Activated T-cell treated with anti-CD3 and anti-CD28 coated beads for 48 hours (primary cell): ENCODE measurements at places on chromosomes 3 and 15.

DNA sequence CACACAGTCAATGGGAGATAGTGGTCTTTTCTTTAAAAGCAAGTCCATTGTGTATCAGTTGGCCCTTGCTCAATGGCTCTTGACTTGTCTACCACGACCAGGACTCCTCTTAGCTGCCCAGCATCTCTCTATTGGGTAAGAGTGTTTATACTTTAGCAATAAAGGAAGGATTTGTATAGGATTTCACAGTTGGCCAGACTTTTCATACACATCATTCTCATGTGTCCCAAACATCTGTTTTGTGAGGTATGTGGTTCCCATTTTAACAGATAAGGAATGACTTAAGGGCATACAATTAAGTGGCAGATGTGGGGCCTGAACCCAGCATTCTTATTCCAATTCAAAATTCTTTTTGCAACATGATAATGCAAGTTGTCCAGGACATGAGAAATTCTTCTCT is 191.5 kb downstream of the CHST2 start:
- no peak for DNase-seq

DNA sequence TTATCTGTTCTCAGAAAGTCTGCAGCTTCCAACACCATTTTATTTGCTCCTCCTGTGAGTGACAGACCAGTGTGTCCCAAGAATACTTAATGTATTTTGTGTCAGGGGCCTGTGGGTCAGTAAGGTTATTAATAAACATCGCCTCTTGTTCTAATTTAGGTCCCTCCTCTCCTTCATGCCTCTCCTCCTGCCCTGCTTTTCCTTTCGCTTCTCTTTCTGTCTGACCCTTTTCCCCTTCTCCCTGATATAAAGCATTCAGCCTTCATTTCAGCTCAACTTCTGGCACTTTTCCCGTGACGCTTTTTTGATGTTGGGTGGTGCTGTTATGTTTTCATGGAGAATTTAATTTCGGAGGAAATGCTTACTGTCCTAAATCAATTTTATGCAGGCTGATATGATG is 29.7 kb upstream of the NR2F2 start:
- DNase-seq: no peak

DNA sequence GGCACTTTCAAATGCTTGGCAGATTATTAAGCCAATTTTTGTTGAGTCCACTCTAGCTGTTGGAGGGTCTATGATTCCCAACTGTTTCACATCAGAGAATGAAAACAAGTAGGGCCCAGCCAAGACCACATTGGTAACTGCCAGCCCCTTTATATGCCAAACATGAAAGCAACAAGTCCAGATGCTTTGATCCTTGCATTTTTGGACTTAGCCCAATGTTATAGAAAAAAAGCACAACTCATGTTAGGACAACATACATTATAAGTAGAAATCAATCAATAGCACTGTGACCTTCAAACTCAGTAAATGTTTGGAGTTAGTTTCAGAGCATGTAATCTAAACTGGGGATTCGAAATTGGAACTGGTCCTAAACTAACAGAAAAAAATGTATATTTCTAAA is 674.7 kb downstream of the MECOM start:
- no peak for DNase-seq

DNA sequence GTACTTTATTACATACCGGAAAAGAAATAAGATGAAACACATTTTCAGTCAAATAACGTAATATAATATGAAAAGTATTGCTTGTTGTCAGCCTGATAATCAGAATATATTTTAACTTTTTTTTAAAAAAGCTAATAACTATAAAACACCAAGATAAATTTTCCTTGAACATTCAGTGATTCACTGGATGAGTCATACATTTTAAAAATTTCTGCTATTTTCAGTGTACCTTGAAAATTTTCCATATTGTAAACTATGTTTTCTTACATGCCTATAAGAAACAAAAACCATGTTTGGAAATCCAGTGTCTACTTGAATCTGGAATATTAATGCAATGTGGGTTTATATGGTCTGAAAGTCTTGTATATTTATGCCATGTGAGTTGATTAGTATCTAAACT is 36.3 kb upstream of the MEIS2 start:
- DNase-seq: no peak

GRCh38 chr3:74921676-74922075 is 307.2 kb upstream of the CNTN3 start:
- no peak for DNase-seq

DNA sequence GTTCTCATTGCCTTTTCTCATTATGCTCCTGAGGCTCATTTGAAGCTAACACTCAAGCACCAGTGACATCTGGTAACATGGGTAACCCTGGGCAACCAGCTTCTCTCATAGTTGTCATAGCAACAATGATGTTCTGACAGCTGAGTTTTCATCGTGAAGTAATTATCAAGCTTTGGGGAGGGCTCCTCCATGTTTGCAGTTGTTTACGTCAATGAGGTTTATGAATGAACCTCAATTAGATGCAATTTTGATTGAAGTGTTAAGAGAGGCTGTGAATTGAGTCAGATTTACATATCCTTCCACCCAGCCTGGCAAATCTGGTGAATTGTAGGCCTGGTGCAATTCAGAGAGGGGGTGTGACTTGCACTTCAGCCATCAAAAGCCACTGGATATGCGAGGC is 119.3 kb upstream of the CHD2 start:
- no peak for DNase-seq

GRCh38 chr15:77402740-77403379 is 17.0 kb downstream of the PEAK1 start:
- DNase-seq: no peak

GRCh38 chr3:8665407-8665896 is 20.9 kb upstream of the SSUH2 start:
- DNase-seq: no peak

GRCh38 chr3:172094621-172095557 is 55.5 kb downstream of the FNDC3B start:
- DNase-seq: no peak
